ENCODE measurements at places on chromosomes 4 and X.
A peak's percentile ranks its signal among the peaks of the same experiment; 100 is the strongest.

DNA sequence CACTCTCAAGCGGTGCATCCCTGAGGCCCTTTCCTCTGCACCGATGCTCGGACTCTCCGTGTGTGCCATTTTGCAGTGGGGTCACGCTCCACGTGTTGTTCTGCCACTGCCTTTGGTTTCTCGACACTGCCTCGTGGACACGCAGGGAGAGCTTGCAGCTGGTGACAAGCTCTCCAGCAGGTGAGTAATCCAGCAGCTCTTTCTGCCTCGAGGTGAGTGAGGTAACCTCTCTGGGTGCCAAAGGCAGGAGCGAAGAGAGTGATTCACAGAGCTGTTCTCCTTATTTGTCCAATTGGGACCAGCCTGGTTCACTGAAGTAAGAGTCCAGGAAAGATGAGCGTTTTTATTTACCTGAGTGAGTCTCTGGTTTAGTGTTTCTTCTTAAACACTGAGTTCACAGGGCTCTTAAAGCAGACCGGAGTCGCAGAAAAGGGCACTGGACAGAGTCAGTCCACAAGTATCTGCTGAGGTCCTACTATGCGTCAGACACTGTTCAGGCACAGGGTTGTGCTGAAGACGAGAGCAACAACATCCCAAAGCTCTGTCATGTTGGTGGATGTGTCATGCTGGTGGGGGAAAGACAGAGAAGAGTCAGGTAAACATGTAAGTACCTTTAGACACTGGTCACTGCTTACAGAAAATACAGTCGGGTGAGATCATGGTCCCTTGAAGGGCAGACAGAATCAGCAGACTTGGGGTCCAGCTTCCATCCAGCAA is 61.8 kb downstream of the FHDC1 start:
- DNase-seq: no peak

- DNase-seq: no peak
These were observed 192.4 kb upstream of the AR start for GRCh38 chrX:67351411-67351810.

DNA sequence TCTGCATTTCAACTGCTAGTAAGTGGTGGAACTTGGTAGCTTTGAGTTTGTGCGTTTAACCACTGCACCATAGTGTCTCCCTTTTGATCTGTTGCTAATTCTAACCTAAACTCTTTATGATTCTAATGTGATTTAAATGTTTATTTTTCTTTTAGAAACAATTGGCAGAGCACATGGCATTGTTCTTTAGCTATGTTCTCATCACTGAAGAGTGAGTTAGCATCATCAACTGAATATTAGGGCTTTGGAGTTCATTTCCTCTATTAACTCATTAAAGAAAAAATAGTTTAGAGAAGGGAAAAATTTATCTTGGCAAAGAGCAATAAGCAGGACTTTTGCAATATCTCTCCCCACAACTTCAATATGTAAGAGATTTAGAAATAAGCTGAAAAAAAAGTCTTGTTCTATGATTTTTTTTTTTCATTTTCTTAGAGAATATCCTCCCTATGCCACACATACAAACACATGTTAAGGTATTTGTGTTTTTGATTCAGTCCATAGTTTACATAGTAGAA is 25.7 kb downstream of the CPEB2 start:
- DNase-seq: no peak

GRCh38 chr4:47662975-47663374 is 174.9 kb downstream of the CORIN start:
- DNase-seq: no peak

DNA sequence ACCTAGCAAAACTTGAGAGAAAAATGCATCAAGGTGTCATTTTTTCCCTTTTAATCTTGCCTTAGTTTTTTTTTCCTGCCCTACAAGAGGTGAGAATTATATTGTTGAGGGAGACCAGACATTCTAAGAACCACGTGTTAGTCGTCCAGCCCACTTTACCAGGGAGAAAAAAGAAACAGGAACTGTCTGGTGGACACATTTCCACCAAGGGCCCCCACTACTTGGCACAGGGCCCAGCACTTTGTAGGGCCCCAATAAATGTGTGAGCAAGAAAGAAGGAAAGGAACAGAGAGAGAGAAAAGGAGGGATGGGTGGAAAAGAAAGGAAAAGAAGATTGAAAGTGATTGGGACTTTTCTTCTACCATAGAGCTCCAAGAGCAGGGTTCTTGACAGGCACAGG is 3.9 kb upstream of the EGFL6 start:
- DNase-seq: no peak

DNA sequence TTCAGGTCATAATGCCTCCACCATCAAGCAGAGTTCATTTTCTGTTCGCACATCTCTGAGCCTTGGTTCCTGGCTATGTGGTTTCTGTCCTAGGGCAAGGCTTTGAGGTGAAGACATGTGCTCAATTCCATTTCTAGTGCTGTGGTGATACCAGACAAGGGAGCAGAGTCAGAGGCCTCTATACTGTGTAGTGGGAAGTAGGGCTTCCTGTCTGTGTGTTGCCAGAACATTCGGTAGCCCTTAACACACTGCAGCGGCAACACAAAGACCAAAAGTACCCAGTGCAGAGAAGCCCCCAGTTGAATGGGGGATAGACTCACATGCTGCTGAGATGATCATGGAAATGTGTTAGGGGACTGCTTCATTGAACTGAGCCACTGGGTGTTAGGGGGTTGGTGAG is 56.4 kb downstream of the STARD8 start:
- DNase-seq: no peak

- DNase-seq: no peak
These were observed 43.2 kb downstream of the MANBA start for GRCh38 chr4:102717448-102718092.

GRCh38 chrX:106626789-106627188 is 15.0 kb downstream of the RADX start:
- no peak for DNase-seq

DNA sequence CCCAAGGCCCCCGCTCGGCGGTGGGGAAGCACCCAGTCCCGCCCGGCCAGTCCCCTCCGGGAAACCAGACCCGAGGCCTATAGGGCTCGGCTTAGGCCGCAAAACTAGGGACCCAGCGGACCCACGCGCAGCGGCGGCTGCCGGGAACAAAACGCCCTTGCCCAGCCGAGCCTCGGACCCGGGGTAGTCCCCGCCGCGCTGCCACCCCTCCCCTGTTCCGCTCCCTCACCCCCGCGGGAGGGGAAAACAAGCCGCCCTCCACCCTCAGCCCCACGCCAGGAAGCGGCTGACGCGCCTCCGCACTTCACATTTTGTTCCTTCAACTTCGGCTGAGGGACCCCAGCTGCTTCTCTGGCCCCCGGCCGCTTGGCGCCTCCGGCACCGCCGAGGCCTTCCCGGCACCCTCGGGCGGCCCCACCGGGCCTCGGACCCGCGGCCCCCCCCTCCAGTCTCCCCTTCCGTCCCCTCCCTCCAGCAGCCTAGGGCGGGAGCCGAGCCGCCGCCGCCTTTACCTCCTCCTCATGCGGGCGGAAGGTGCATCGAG is 694 bp downstream of the PDS5A start:
- no peak for DNase-seq

- peak; percentile 51 for DNase-seq
These were observed 85.6 kb downstream of the MANBA start for GRCh38 chr4:102675141-102675540.

DNA sequence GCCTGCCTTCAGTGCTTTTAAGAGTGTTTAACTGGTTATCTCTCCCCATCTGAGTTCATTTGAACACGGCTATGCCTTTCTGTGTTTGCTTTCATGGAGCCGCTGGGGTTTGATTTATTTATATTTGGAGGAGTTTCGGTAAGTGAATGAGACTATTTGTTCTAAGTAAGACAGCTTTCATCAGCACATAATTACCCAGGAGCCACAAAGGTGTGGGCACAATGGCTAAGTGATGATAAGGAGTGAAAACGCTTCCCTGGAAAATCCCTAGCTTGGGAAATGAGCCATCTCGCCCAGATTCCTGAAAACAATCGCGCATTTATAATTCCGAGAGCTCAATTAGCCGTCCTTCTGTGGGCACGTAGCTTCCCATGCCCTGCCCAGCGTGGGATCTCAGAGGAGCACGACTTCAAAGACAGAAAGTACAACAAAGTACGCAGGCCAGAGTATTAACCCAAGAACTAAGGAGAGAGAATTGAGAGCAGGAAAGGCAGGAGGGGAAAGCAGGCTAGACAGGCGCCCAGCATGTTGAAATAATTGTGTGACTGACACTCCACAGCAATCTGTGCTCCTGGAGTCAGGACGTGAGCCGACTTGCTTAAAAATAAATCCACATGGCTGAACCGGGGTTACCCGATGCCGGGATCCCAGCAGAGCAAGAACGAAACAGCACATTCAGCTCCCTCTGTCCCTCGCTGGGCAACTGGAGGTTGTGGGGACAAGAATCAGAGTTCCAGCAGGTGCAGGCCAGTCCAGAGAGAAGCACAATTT is 99.0 kb downstream of the DHRSX start:
- DNase-seq: peak; percentile 22

DNA sequence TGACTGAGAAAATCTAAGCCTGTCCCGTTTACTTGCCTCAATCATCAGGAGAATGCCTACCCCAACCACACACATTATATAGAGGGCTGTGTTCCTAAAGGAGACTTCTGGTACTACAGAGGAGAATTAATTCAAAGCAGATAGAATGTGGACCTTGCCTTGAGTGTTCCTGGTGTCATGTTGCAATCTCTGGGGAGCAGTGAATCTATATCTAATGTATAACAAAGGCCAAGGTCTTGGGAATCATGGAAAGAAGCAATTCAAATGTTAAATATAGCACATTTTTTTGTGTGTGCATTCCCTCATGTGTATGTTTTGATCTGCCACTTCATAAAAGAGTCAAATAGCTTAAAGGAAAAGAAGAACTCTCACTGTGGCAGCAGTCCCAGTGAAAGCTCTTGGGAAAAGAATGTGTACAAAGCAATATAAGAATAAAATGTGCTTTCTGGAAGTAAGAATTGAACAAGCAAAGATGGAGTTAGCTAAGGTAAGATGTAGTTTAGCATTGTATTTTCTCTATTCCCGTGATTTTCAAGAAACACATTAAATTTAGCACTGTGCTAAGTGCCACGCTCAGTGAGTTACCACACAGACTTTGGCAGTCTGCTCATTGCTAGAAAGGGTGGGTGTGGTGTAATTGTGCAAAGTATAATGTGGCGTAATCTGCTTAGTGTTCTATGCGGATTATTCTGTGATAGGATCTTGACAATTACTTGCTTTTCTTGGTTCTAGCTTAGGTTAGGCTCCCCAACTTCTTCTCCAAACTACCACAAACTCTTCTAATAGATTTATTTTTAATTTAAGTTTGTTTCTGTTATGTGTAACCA is 13.7 kb downstream of the ADH6 start:
- no peak for DNase-seq

DNA sequence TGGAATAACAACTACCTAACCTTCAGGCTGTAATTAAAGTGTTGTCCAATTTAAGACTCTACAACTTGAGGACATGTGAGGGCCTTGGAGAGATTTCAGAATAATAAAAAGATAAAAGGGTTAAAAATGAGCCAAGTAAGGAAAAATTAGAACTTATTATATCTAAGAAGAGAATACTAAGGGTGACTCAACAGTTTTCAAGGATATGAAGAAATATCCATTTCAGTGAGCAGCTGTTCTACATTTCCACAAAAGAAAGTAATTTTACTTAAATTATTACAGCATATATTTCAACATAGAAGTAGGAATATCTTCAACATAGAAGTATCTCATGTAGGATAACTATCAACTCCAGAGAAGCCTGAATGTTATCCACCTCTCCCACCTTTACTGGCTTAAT is 11.3 kb downstream of the SNX12 start:
- no peak for DNase-seq

GRCh38 chr4:77007358-77008230 is 58.0 kb downstream of the SEPTIN11 start:
- DNase-seq: no peak

GRCh38 chrX:101429934-101430333 is 21.9 kb downstream of the HNRNPH2 start:
- no peak for DNase-seq

DNA sequence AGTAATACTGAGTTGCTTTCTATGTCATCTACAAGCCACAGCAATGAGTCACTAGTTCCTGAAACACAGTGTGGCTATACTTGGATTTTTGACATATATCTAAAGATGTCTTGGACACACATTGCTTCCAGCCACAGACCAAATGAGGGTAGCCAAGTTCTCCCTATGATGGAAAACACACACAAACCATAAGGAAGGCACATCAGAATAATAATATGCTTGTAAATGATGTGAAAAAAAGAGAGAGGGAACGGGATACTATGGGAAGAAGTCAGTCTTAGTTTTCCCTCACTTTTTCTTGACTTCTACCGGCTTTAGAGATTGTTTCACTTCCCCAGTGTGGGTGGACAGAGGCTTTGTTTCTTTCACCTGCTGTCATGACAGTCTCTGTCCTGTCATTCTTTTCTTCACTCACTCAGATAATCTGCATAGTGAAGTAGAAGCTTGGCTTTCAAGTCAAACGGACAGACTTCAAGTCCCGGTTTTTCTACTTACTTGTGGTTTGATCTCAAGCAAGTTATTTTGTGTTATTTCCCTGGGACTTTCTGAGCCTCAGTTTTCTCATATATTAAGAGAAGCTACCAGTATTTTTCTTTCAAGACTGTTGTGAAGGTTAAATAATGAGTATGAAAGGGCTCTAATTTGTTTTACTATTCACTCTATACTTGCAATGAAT is 34.7 kb downstream of the P2RY10 start:
- DNase-seq: no peak

DNA sequence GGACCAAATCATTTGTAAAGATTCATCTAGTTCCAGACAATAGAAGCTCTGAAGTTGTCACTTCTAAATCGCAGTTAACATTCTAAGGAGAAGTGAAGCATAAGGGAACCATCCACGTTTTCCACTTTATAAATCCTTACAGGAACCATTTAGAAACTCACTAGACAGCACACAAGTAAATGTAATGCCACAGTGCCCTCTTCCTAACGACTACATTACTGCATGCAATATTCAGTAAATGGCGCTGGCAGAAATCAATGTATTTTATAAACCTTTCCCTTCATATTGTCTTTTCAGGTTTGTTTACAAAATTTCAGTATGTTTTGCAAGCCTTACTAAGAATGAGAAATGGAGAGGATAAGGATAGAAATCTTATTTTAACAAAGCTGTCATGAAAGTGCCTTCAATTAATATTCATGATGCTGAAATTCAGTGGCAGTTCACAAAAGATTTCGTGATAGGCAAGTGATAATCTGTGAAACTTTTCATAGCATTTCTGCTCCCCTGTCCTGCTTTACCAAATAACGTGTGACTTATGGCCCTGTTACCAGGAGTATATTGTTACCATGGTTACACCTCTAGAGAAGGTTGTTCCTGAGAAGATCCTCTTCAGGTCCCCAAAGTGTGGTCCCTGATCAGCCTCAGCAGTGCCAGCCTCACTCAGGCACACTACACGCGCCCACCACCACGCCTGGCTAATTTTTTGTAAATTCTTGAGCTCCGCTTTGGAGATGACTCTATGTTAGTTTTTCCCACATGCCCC is 54.2 kb downstream of the TMA16 start:
- DNase-seq: no peak

Data from non-pigmented ciliary epithelial cell (primary cell).